ENCODE measurements at places on chromosomes 2 and 18. TPM values are rescaled to one million over a fixed set of nuclear protein-coding genes. Genes with fewer than 3 reads are reported as not detected.

CYP1B1 gene
- 16.0 TPM for total RNA-seq

RGPD3 gene
- total RNA-seq: not detected

AQP12B gene
- total RNA-seq: not detected

RRM2 gene
- 506 TPM for total RNA-seq

COX7A2L gene
- 80.0 TPM for total RNA-seq

UGT1A6 gene
- not detected for total RNA-seq

MPP4 gene
- total RNA-seq: not detected

SCN1A gene
- not detected for total RNA-seq

STARD6 gene
- 0.20 TPM for total RNA-seq

TLK1 gene
- total RNA-seq: 81.3 TPM

IL36G gene
- not detected for total RNA-seq

LDLRAD4 gene
- 33.9 TPM for total RNA-seq

DOK6 gene
- total RNA-seq: not detected

DNMT3A gene
- total RNA-seq: 59.9 TPM

CHRND gene
- not detected for total RNA-seq

VWC2L gene
- not detected for total RNA-seq

C2orf66 gene
- not detected for total RNA-seq

HOXD12 gene
- total RNA-seq: not detected

ODC1 gene
- total RNA-seq: 80.3 TPM

DPYSL5 gene
- not detected for total RNA-seq

CWC22 gene
- 18.2 TPM for total RNA-seq

SATB2 gene
- total RNA-seq: 0.09 TPM

REV1 gene
- 41.8 TPM for total RNA-seq

TMSB10 gene
- total RNA-seq: 3,578 TPM

ELOA2 gene
- total RNA-seq: not detected

RFTN2 gene
- total RNA-seq: not detected

REG1B gene
- not detected for total RNA-seq

LYPD6B gene
- total RNA-seq: not detected

TXNDC2 gene
- not detected for total RNA-seq

SUMO1 gene
- 104 TPM for total RNA-seq

IL1F10 gene
- total RNA-seq: not detected

TMEM150A gene
- total RNA-seq: 0.91 TPM

SLC38A11 gene
- total RNA-seq: not detected

ANO7 gene
- total RNA-seq: 0.53 TPM

IL1R2 gene
- total RNA-seq: 0.88 TPM

ACSL3 gene
- 58.7 TPM for total RNA-seq

PROKR1 gene
- not detected for total RNA-seq
